Suprapubic skin (tissue), 4 donors: ENCODE measurements at places on chromosomes 16 and 17. TPM values are rescaled to one million over a fixed set of nuclear protein-coding genes. Genes with fewer than 3 reads are reported as not detected.
A peak's percentile ranks its signal among the peaks of the same experiment; 100 is the strongest.

DNA sequence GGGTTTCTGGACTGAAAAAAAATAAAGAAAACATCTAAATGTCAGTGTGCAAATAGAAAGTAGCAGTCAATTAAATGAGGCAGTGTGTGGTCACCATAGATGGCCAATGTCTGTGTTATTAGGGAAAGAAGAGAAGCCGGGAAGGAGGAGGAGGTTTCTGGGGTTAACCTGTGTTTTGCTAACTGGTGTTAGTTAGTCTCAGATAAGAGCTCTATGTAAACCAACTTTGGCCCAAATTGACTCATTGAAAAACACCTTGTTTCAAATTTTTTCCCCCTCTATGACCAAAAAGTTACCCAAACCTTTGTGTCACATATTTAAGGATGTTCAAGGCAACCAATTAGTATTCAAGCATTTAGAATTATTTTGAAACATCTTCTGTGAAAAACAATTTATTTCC is 530.9 kb downstream of the MAF start:
- DNase-seq, result no peak
- peaks cover 4% of the 10 kb centered on the region for H3K4me1 ChIP-seq

- H3K4me1 ChIP-seq, result peaks cover 46% of the 10 kb centered on the region
- peaks cover 14% of the 10 kb centered on the region for H3K36me3 ChIP-seq
- no peaks in the 10 kb centered on the region for H3K27me3 ChIP-seq
- H3K4me3 ChIP-seq, result peak overlapping the region; percentile 72
- H3K27ac ChIP-seq, result peak overlapping the region; percentile 98
These were observed 479 bp upstream of the ZNF207 start for GRCh38 chr17:32349503-32349853.

- H3K27me3 ChIP-seq, result no peaks in the 10 kb centered on the region
- DNase-seq, result no peak
- H3K4me1 ChIP-seq, result peaks cover 11% of the 10 kb centered on the region
- no peak overlapping the region for H3K27ac ChIP-seq
These were observed 16.9 kb upstream of the CYTH1 start for GRCh38 chr17:78798695-78799559.

- H3K4me1 ChIP-seq, result no peaks in the 10 kb centered on the region
- peaks cover 19% of the 10 kb centered on the region for H3K27me3 ChIP-seq
- no peak overlapping the region for H3K27ac ChIP-seq
- no peaks in the 10 kb centered on the region for H3K36me3 ChIP-seq
- no peak for DNase-seq
- H3K4me3 ChIP-seq, result no peak overlapping the region
These were observed 42.6 kb upstream of the SKAP1 start for GRCh38 chr17:48472411-48473281.

DNA sequence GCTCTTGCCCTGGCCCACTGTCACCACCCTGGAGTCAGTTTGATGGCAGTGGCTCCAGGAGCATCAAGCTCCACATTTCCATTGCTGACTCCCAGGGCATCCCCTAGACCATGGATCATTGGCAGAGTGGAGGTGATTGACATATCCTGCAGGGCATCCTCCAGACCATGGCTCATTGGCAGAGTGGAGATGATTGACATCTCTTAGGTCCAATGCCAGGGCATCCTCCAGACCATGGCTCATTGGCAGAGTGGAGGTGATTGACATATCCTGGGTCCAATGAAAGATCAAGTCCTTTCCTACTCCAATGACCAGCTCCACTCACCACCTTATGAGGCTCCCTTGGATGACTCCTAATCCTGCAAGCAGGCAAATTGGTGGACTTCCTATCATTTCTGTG is 174.3 kb upstream of the NLRP1 start:
- no peak overlapping the region for H3K4me3 ChIP-seq
- H3K27ac ChIP-seq, result no peak overlapping the region
- H3K27me3 ChIP-seq, result peaks cover 44% of the 10 kb centered on the region
- no peaks in the 10 kb centered on the region for H3K36me3 ChIP-seq
- DNase-seq, result no peak
- peaks cover 4% of the 10 kb centered on the region for H3K4me1 ChIP-seq

DNA sequence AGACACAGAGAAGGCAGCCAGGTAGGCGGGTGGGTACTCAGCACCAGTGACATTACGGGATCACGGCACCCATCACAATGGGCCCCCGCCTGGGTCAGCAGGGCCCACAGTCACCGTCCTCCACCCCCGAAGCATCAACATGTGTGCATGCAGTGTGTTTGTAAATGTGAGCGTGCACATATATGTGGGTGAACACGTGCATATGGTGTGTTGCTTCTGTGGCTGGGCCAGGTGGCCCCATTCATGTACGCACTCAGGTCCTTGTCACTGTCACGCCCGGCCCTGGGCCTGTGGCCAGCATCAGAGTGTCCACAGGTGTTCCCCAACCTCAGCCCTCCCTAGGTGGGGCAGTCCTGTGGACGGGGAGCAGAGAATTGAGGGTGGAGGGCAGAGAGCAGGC is 37.1 kb downstream of the TNFRSF13B start:
- no peaks in the 10 kb centered on the region for H3K36me3 ChIP-seq
- no peaks in the 10 kb centered on the region for H3K4me1 ChIP-seq
- DNase-seq, result peak; percentile 43
- H3K27ac ChIP-seq, result no peak overlapping the region
- no peak overlapping the region for H3K4me3 ChIP-seq
- H3K27me3 ChIP-seq, result peaks cover 5% of the 10 kb centered on the region

- DNase-seq, result peak; percentile 64
- peaks cover 35% of the 10 kb centered on the region for H3K36me3 ChIP-seq
- H3K4me3 ChIP-seq, result no peak overlapping the region
- peak overlapping the region; percentile 59 for H3K27ac ChIP-seq
- H3K4me1 ChIP-seq, result peaks cover 61% of the 10 kb centered on the region
- no peaks in the 10 kb centered on the region for H3K27me3 ChIP-seq
These were observed 16.7 kb upstream of the LASP1NB start for GRCh38 chr17:38908676-38909181.

- no peak overlapping the region for H3K27ac ChIP-seq
- H3K4me3 ChIP-seq, result no peak overlapping the region
- DNase-seq, result no peak
- no peaks in the 10 kb centered on the region for H3K27me3 ChIP-seq
- H3K4me1 ChIP-seq, result peaks cover 40% of the 10 kb centered on the region
These were observed 7.8 kb downstream of the PSMD12 start for GRCh38 chr17:67358612-67359011.

- no peaks in the 10 kb centered on the region for H3K36me3 ChIP-seq
- no peak overlapping the region for H3K4me3 ChIP-seq
- H3K27me3 ChIP-seq, result no peaks in the 10 kb centered on the region
- no peak for DNase-seq
- H3K27ac ChIP-seq, result no peak overlapping the region
These were observed 58.6 kb upstream of the DNAH9 start for GRCh38 chr17:11539637-11540036.

DNA sequence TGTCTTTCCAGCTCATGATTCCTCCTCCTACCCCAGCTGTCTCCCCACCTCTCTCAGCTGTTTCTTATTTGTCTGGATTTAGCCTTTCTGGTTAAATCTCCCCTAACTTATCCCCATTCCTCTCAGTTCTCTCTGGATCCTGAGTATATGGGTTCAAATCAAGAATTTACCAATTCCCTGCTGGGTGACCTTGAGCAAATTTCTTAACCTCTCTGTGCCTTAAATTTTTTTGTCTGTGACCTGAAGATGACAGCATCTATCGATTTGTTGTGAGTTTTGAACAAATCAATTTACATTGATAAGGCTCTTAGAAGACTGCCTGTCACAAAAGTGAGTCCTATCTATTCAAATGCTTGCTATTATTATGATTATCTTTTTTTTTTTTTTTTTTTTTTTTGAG is 2.0 kb upstream of the KCNG4 start:
- no peaks in the 10 kb centered on the region for H3K36me3 ChIP-seq
- no peak for DNase-seq
- H3K27ac ChIP-seq, result no peak overlapping the region
- peaks cover 4% of the 10 kb centered on the region for H3K4me1 ChIP-seq
- peaks cover 23% of the 10 kb centered on the region for H3K27me3 ChIP-seq

GRCh38 chr16:55898592-55898991 is 23.4 kb upstream of the CES5A start:
- H3K27me3 ChIP-seq, result peaks cover 3% of the 10 kb centered on the region
- no peak for DNase-seq
- H3K4me1 ChIP-seq, result no peaks in the 10 kb centered on the region
- no peak overlapping the region for H3K27ac ChIP-seq
- H3K36me3 ChIP-seq, result no peaks in the 10 kb centered on the region

DNA sequence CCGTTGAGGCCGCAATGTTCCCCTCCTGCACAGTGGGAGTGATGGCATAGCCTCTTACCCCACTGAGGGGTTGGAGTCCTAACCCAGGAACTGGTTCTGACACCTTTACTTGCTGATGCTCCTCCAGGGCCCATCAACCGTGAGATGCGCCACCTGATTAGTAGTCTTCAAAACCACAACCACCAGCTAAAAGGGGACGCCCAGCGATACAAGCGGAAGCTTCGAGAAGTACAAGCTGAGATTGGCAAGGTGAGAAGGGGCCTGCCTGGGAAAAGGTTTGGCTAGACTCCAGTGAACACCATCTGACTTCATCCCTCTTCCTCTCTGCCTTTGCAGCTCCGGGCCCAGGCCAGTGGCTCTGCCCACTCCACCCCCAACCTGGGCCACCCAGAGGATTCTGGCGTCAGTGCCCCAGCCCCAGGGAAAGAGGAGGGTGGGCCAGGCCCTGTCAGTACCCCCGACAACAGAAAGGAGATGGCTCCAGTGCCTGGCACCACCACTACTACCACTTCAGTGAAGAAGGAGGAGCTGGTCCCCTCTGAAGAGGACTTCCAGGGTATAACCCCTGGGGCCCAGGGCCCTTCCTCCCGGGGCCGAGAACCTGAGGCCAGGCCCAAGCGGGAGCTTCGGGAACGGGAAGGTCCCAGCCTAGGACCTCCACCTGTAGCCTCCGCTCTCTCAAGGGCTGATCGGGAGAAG is 5.8 kb downstream of the RNF40 start:
- no peak overlapping the region for H3K27ac ChIP-seq
- peaks cover 95% of the 10 kb centered on the region for H3K36me3 ChIP-seq
- H3K4me1 ChIP-seq, result peaks cover 12% of the 10 kb centered on the region
- no peak overlapping the region for H3K4me3 ChIP-seq
- no peaks in the 10 kb centered on the region for H3K27me3 ChIP-seq
- no peak for DNase-seq

- no peak overlapping the region for H3K4me3 ChIP-seq
- DNase-seq, result no peak
- peaks cover 26% of the 10 kb centered on the region for H3K27me3 ChIP-seq
- no peaks in the 10 kb centered on the region for H3K36me3 ChIP-seq
- no peak overlapping the region for H3K27ac ChIP-seq
These were observed 188.8 kb upstream of the FOXF1 start for GRCh38 chr16:86321491-86321890.

DNA sequence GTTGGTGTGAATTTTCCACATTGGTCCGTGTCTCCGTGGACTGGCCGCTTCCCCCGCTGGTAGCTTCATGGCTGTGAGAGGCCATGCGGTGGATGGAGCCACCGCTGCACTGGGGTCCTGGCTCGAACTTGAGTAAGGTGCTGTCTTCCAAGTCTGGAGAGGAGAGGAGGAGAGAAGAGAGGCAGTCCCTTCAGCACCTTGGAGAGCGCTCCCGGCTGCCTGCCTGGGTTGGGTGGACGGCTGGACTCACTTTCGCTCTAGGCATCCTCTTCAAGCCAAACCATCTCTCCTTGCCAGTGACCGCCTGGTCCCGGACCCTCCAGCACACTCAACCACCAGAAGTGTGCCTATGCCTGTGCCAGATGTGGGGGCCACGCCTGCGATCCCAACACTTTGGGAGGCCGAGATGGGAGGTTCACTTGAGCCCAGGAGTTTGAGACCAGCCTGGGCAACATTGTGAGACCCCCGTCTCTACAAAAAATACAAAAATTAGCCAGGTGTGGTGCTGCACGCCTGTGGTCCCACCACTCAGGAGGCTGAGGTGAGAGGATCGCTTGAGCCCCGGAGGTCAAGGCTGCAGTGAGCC is 6.2 kb downstream of the JPH3 start:
- no peak overlapping the region for H3K4me3 ChIP-seq
- H3K27me3 ChIP-seq, result peaks cover 71% of the 10 kb centered on the region
- no peak overlapping the region for H3K27ac ChIP-seq
- H3K4me1 ChIP-seq, result peaks cover 5% of the 10 kb centered on the region

- no peak for DNase-seq
- H3K36me3 ChIP-seq, result peaks cover 22% of the 10 kb centered on the region
- peak overlapping the region; percentile 59 for H3K4me3 ChIP-seq
- peak overlapping the region; percentile 79 for H3K27ac ChIP-seq
These were observed 2.3 kb downstream of the SOX15 start for GRCh38 chr17:7587420-7588151.

GRCh38 chr17:37671824-37672547 is 28.7 kb upstream of the DDX52 start:
- DNase-seq, result no peak
- H3K4me3 ChIP-seq, result no peak overlapping the region
- no peaks in the 10 kb centered on the region for H3K36me3 ChIP-seq
- H3K27ac ChIP-seq, result no peak overlapping the region
- peaks cover 13% of the 10 kb centered on the region for H3K27me3 ChIP-seq
- H3K4me1 ChIP-seq, result no peaks in the 10 kb centered on the region

DNA sequence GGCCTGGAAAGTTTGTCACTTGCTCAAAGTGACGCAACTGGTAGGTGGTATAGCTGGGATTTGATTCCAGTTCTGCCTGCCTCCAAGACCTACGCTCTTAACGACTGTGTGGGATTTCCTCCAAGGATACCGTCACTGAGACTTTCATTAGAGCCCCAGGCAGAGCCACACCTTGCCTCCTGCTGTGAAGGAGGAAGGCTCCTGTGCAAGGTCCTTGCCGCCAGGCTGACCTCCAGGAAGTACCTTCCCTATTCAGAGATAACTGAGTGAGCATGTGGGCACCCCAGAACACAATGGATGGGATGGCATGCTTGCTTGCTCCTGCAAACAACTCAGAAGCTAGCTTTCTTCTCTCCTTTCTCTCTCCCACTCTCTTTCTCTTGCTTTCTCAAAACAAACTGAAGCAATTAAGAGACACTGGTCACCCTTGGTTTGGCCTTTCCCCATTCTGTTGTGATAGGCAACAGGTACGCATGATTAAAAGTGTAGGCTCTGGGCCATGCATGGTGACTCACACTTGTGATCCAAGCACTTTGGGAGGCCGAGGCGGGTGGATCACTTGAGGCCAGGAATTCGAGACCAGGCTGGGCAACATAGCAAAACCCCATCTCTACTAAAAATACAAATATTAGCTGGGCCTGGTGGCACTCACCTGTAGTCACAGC is 30.7 kb downstream of the CACNG3 start:
- H3K36me3 ChIP-seq, result no peaks in the 10 kb centered on the region
- no peak for DNase-seq
- no peak overlapping the region for H3K4me3 ChIP-seq
- H3K27me3 ChIP-seq, result peaks cover 3% of the 10 kb centered on the region
- H3K4me1 ChIP-seq, result no peaks in the 10 kb centered on the region

DNA sequence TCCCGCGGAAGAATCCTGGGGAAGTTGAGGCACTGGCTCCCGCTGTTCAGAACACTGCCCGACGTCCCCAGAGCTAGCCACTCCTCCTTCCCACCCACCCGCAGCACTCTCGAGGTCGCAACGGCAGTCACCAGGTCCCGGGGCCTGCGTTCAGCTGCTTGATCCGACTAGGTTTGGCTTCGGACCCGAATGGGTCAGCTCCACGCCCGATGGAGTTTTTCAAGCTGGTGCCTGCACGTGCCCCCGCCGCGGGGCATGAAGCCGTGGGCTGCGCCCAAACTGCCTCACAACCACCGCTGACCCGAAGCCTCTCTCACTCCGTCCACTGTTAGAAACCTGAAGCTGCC is 12.4 kb upstream of the ODF4 start:
- H3K4me1 ChIP-seq, result peaks cover 19% of the 10 kb centered on the region
- no peak for DNase-seq
- peaks cover 2% of the 10 kb centered on the region for H3K27me3 ChIP-seq
- no peaks in the 10 kb centered on the region for H3K36me3 ChIP-seq

The CCDC144A gene
- 6.2 TPM for total RNA-seq

The SOX15 gene
- total RNA-seq, result 140 TPM

The CX3CL1 gene
- total RNA-seq, result 25.1 TPM

The PTX4 gene
- not detected for total RNA-seq

The CPD gene
- 38.9 TPM for total RNA-seq

The B3GNT9 gene
- 7.5 TPM for total RNA-seq

The CLEC16A gene
- total RNA-seq, result 62.3 TPM

The CTRB2 gene
- not detected for total RNA-seq

The CCDC40 gene
- 3.9 TPM for total RNA-seq
